ENCODE measurements at places on chromosomes 1 and 21.

DNA sequence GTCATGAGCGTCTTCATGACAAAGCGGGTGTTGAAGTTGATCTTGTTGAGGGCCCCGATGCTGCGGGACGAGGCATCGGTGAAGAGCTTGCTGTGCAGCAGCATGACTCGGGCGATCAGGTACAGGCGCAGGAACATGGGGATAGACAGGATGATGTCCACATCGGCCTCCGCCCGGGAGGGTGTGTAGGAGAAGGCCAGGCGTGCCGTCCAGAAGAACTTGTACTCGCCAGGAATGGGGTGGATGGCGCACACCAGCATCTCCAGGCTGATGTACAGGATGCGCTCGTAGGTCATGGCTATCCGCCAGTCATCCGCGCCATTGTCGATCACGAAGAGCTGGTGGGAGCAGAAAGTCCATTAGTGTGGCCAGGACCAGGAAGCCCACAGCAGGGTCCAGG is 98.0 kb downstream of the KCNN3 start:
- no peak for DNase-seq

DNA sequence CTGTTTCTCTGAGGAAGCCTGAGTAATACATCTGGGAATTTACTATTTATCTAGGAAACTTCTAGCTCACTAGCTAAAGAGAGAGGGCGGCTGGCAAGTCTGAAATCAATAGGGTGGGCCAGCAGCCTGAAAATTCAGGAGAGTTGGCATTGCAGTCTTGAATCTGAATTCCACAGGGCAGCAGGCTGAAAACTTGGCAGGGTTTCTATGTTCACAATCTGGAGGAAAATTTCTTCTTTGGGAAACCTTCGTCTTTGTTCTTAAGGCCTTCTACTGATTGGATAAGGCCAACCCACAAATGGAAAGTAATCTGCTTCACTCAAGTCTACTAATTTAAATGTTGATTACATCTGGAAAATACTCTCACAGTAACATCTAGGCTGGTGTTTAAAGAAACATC is 101.0 kb upstream of the COG2 start:
- no peak for DNase-seq

- no peak for DNase-seq
Observed at GRCh38 chr1:182575540-182576149, 13.4 kb downstream of the RNASEL start.

DNA sequence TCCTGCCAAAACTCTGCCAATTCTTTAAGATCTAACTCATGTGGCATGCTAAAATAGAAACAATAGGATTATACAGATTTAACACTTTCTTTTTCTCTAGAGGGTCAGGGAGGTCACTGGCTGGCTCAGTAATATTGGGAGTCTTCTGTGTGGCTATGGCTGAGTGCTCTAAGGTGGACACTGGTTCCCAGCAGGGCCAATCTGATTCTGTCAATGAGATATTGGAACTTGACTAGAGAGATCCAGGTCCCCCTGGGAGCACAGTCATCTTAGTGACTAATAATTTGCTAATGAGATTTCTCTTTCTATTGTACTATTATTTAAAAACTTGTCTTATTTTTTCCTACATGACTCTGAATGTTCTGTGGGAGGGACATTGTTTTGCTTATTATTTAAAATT is 69.1 kb upstream of the ZP4 start:
- DNase-seq, result no peak

GRCh38 chr1:23889074-23889473 is 21.0 kb upstream of the FUCA1 start:
- DNase-seq, result no peak

- DNase-seq, result no peak
Observed at GRCh38 chr1:29083317-29084195, 40.1 kb downstream of the TMEM200B start.

All from NCI-H1930 (cell line).